ENCODE measurements at places on chromosomes 13 and 19.

DNA sequence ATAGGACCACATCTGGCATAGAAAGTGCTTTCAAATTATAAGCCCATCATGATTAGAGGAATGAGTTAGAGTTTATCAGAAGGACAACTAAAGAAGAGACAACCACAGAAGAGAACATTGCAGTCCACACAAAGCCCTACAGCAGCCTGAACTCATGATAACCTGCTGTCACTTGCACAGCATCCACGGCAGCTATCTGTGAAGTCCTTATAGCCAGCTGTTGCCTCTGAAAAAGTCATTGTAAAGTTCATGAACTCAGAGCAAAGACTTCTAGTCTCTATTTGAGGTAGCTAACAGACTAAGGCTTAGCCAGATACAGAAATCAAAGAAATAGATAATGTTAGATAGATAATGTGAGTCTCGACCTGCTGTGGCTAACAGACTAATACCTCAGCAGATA is 450.0 kb downstream of the KLF5 start:
- DNase-seq: no peak

DNA sequence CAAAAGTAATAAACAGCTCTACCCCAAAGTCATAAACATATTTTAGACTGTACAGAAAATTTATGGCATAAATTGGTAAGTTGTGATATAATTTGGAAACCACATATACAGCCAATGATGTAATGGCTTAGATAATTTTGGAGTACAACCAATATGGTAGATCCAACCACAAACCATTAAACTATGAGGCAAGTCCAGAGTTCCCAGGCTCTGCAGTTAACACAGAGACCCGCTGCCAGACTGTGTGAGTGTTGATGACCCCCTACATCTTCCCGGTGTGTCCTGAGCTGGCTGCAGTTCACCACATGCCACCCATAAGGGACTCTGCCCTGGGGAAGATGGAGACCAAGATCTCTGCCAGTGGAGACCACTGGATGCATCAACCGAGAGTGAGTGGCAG is 9.9 kb upstream of the SERPINE3 start:
- DNase-seq: no peak

GRCh38 chr13:74219566-74219965 is 85.4 kb upstream of the KLF12 start:
- DNase-seq: no peak

GRCh38 chr13:110726726-110727125 is 13.2 kb downstream of the ING1 start:
- peak; percentile 50 for DNase-seq

DNA sequence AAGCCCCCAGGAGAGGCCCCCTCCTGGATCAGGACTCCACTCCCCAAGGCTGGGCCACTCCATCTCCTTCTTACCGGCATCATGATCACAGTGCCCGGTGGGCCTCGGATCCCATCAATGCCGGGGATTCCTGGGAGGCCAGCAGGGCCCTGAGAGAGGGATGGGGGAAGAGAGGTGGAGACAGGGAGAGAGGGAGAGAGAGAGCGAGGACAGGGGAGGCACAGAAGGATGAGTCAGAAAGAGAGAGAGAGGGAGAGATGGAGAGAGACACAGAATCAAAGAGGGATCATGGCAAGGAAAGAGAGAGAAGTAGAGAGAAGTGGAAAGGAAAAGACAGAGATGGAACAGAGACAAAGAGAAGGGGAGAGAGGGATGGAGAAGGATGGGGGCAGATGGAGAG is 13.8 kb downstream of the COL5A3 start:
- DNase-seq: no peak

GRCh38 chr19:1259876-1260748 is 9.0 kb upstream of the CIRBP start:
- DNase-seq: peak; percentile 42

Measured in activated gamma-delta T cell treated with anti-CD3 and anti-CD28 coated beads, Interleukin-2, amount 50 U/mL, for 16 hours (primary cell).